ENCODE measurements at places on chromosomes 2 and 18. TPM values are rescaled to one million over a fixed set of nuclear protein-coding genes. Genes with fewer than 3 reads are reported as not detected.

GRCh38 chr2:172329774-172330671 is 97.4 kb upstream of the ITGA6 start:
- DNase-seq = peak; percentile 71

- DNase-seq = no peak
These were observed 157.9 kb downstream of the ADCYAP1 start for GRCh38 chr18:1062588-1062987.

GRCh38 chr2:158214431-158214830 is 112.8 kb downstream of the UPP2 start:
- DNase-seq = no peak

- no peak for DNase-seq
These were observed 336.7 kb upstream of the ATP5MC3 start for GRCh38 chr2:175518206-175518605.

- DNase-seq = no peak
These were observed 59.3 kb downstream of the SERTAD2 start for GRCh38 chr2:64594226-64594989.

- DNase-seq = no peak
These were observed 332.0 kb downstream of the PIK3C3 start for GRCh38 chr18:42287047-42287446.

DNA sequence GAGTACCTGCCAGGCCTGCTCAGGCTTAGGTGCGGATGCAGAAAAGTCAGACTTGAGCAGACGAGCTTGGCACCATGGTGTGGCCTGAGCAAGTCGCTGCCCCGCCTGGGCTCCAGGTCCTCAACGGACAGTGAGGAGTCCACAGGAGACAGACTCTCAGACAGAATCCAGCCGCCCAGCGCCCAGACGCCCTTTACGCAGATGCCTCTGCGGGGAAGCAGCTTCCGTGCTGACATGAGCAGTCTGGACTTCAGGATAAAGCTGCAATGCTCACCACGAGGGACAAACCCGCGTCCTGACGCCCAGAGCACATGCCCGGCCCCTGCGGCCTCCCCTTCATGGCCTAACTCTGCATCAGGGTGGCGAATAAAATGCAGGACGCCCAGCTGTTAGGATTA is 3.5 kb upstream of the MAB21L4 start:
- DNase-seq = peak; percentile 47

DNA sequence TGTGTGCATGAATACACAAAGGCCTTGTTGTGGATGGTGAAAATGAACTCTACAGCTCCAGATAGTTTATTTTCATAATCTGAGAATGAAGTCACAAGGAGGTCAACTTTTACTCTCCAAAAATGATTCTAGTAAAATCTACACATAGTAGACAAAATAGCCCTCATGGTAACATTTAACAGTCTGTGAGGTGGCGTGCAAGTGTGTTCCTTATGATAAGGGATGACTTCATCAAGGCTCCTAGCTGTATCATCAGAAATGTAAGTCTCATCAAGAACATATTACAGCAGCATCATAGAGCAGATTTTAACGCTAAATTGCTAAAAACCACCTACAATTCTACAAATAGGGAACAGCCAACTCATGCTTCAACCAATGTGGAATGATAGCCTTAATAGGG is 72.3 kb upstream of the RIOK3 start:
- DNase-seq = no peak

- DNase-seq = no peak
These were observed 135.8 kb upstream of the FN1 start for GRCh38 chr2:215571689-215572088.

DNA sequence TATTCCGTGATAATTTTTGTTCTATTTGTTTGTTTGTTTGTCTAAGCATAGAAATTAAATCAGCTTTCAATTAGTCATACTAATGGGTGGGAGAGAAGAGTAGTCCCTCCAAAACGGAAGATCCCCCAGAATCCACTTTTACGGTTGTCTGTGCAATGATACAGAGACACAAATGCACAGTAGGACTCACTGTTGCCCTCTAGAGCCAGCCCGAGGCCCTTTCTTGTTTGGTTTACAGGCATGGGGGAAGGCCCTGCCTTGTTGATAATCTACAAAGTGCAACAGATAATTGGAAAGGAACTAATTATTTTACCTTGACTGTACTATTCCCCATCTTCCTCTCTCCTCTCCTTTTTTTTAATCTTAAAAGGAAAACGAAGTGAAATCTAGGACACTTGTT is 121.1 kb downstream of the ACOXL start:
- no peak for DNase-seq

DNA sequence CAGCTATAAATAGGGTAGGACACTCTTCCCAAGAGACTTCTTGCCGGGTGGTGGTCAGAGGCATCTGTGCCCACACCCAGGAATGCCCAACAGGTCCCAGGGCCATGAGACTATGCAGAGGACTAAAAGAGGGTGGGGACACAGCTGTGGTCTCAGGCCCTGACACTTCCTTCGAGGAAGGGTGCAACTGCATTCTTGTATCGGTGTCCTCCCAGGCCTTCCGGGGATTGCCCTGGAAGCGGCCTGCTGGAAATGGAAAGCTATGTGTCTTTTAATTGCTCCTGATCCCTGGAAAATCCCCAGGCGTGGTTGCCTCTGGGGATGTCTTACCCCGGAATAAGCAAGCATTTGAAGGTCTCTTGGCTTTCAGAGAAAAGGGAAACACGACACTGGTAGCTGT is 176.7 kb downstream of the SOX11 start:
- DNase-seq = no peak

DNA sequence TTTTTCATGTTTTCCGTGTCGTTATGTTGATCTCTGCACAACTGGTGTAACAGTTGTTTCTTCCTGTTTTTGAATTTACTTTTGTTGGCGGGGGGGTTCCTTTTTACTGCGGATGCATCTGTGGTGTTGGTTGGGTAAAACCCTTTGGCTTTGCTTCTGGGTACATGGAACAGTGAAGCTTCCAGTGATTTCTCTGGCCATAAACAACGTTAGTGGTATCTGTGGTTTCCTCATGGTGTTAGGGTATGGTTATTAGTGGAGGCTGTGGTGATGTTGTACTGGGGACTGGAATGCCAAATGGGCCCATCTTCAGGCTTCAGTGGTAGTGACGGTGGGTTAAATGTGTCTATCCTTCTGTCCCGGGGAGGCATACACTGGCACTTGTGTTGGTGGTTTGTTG is 285.4 kb upstream of the ZNF804A start:
- no peak for DNase-seq

DNA sequence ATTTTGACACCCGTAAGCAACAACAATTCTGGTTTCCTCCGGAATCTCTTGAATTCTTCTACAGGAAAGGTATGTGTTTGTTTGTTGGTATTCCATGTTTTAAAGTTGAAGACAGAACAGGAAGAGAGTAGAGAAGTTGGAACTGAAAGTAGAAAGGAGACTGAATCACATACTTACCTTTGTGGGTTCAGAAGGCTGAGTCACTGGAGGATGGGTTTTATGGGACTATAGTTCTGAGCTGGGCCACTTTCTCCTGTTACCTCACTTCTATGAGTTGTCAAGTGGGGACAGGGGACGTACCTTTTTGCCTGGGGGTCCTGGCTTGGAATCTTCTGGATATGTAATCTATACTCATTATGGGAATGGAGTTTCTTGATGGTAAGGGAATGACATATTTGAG is 40.9 kb downstream of the KDM3A start:
- no peak for DNase-seq

GRCh38 chr2:226910384-226910783 is 74.5 kb downstream of the RHBDD1 start:
- no peak for DNase-seq

GRCh38 chr2:151056870-151057269 is 204.8 kb downstream of the RBM43 start:
- DNase-seq = no peak

DNA sequence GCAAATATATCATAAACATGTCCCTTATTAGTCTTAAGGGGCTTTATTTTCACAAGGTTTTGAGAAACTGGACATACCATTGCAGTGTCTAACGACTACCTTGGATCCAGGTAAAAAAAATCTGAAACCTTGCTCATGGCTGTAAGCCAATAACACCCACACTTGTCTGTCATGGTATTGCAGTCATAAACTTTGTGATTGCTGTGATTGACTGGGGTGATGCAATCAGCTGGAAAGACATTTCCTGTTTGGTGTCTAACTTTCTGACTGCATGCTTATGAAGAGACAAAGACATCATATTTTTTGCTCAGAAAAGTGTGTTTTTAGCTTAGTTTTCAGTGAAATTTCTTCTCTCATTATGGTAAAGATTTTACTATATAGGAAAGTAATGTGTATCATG is 635.0 kb downstream of the TSN start:
- DNase-seq = no peak

DNA sequence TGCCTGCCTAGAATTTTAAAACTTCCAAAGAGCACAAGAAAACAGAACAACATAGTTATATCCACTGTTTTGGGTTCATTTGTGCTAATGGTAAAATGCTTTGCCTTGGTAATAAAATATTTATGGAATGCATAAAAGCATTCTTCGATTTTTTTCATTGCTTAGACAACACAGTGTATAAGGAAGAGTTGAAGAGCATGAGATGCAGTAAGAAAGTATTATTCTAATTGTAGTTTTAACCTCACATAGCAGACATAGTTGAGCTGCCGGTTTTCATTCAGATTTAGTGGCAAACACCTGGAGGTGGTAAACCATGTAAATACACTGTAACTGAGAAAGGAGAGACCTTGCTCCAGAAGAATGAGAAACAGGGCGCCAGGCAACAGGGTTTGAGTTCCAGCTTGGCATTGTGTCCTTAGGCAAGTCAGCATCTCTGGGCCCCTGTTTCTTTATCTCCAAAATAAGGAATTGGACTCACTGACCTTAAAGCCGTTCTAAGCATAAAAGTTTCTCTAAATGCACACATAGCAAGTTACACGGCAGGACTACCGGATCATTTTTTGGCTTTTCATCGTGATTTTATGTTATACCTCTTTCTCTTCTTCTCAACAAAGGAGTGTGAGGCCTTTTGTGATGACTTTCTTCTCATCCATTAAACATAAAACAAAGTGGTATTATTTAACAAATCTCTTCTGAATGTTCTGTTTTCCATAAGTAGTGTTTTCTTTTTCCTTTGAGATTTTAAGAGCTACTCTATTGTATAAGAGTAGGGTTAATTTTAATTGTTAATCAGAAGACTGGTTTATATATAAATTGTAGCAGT is 7.9 kb downstream of the UGP2 start:
- no peak for DNase-seq

DNA sequence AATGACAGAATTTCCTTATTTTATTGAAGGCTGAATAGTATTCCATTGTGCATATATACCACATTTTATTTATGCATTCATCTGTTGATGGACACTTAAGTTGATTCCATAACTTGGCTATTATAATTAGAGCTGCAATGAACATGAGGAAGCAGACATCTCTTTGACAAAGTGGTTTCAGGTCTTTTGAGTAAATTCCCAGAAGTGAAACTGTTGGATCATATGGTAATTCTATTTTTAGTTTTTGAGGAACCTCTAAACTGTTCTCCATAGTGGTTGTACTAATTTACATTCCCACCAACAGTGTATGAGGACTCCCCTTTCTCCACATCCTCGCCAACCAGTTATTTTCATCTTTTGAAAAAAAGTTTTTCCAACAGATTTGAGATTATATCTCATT is 77.5 kb downstream of the TMEM200C start:
- DNase-seq = no peak

GRCh38 chr2:230687498-230687897 is 25.1 kb upstream of the CAB39 start:
- no peak for DNase-seq

- peak; percentile 86 for DNase-seq
These were observed 93.3 kb upstream of the EML6 start for GRCh38 chr2:54629914-54630857.

GRCh38 chr2:207512356-207512755 is 17.4 kb upstream of the CREB1 start:
- no peak for DNase-seq

GRCh38 chr18:74831571-74832250 is 234.0 kb downstream of the ZNF407 start:
- DNase-seq = no peak

DNA sequence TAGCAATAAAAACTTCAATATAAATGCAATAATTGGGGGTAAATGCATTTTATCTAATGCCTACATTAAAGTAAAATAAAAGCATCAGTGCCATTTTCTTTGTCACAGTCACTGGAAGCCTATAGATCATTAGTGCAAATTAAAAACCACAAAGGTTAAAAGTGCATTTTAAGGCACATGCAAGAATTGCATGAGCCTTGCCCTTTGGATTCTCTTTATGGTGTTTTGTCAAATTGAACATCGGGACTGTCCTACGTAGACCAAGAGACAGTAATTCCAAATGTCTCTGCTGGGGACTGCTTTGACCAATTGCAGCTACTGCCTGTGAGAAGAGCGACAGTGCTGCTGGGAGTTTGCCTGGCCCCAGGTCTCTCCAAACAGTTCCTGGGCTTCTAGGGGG is 130.3 kb upstream of the SATB2 start:
- DNase-seq = no peak

Gene ADRA2B
- 2.1 TPM for polyA plus RNA-seq

Gene ACMSD
- polyA plus RNA-seq = not detected

Gene LDLRAD4
- 2.1 TPM for polyA plus RNA-seq

Gene B3GNT7
- 0.03 TPM for polyA plus RNA-seq

Gene ARHGAP28
- 0.79 TPM for polyA plus RNA-seq

Gene TIGD1
- polyA plus RNA-seq = 6.4 TPM

Gene RFTN2
- 0.61 TPM for polyA plus RNA-seq

Gene NDUFV2
- polyA plus RNA-seq = 451 TPM

Gene PXDN
- polyA plus RNA-seq = 4.8 TPM

Gene FHOD3
- polyA plus RNA-seq = 5.4 TPM

Measured in psoas muscle (tissue), 8 donors.